ENCODE measurements at places on chromosomes 16 and 17. TPM values are rescaled to one million over a fixed set of nuclear protein-coding genes. Genes with fewer than 3 reads are reported as not detected.

MYADML2 gene
- not detected for total RNA-seq

CDRT15L2 gene
- total RNA-seq, result not detected

CX3CL1 gene
- 12.8 TPM for total RNA-seq

BCKDK gene
- total RNA-seq, result 51.0 TPM

ADAMTS18 gene
- 0.42 TPM for total RNA-seq

TMEM100 gene
- 1.7 TPM for total RNA-seq

EIF3CL gene
- 221 TPM for total RNA-seq

CASKIN1 gene
- total RNA-seq, result 0.49 TPM

CD300LB gene
- not detected for total RNA-seq

SLFN14 gene
- not detected for total RNA-seq

All from suprapubic skin (tissue), 4 donors.